ENCODE measurements at places on chromosomes 13 and 19. TPM values are rescaled to one million over a fixed set of nuclear protein-coding genes. Genes with fewer than 3 reads are reported as not detected.

URAD gene
- not detected for total RNA-seq

WDR87 gene
- total RNA-seq, result not detected

GEMIN7 gene
- total RNA-seq, result 23.8 TPM

MYO9B gene
- total RNA-seq, result 209 TPM

RXFP2 gene
- not detected for total RNA-seq

ZNF112 gene
- total RNA-seq, result not detected

PDE4C gene
- total RNA-seq, result 0.55 TPM

CLC gene
- 0.91 TPM for total RNA-seq

KLK12 gene
- total RNA-seq, result not detected

SPACA4 gene
- total RNA-seq, result not detected

CFD gene
- total RNA-seq, result 3.6 TPM

CEACAM7 gene
- not detected for total RNA-seq

POU2F2 gene
- 24.0 TPM for total RNA-seq

PRR19 gene
- 0.30 TPM for total RNA-seq

PRKCG gene
- 0.20 TPM for total RNA-seq

ZNF534 gene
- not detected for total RNA-seq

KIR3DL1 gene
- total RNA-seq, result 0.23 TPM

MISP gene
- not detected for total RNA-seq

STOML3 gene
- total RNA-seq, result not detected

MIDN gene
- total RNA-seq, result 62.3 TPM

SYCN gene
- not detected for total RNA-seq

VSTM1 gene
- not detected for total RNA-seq

TJP3 gene
- 6.0 TPM for total RNA-seq

TGFBR3L gene
- total RNA-seq, result 1.4 TPM

GAPDHS gene
- not detected for total RNA-seq
